ENCODE measurements at places on chromosomes 7 and 10.

- no peak for DNase-seq
These were observed 18.2 kb upstream of the PRKAG2 start for GRCh38 chr7:151895008-151895630.

- DNase-seq = no peak
These were observed 131.5 kb downstream of the SPAG6 start for GRCh38 chr10:22476601-22477321.

DNA sequence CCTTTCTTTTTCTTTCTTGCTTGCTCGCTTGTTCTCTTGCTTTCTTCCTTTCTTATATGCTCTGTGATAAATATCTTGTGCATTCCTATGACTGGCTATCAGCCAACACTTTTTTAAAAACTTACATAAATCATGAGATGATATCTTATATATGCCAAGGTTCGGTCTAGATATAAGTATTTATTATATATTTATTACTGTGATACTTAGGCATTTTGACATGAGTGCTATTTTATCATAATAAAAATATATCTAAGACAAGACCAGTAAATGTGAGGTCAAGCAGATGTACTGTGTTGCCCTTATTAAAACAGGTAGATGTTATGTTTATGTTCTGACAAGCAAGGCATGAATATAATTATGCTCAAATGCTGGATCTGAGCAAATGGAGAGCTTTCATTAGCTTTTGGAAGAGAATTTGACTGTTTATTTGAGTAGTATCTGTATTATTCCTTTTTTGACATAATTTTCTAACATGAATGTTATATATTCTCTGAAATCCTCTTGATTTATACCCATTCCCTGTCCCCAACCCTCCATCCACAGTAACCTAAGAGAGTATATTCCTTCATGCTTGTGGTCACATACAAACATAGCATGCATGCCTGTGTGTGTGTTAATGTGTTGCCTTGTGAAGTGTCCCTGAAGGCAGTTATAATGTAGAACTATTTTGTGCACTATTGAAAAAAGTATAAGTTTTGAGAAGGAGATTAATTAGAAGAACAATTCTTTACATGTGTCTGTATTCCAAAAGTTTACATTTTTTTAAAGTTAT, 158.0 kb downstream of the HDAC9 start:
- DNase-seq = no peak

GRCh38 chr10:130456616-130457015, 320.4 kb downstream of the GLRX3 start:
- no peak for DNase-seq

GRCh38 chr7:105680505-105681187, 99.4 kb upstream of the EFCAB10 start:
- no peak for DNase-seq

GRCh38 chr7:29843093-29843492, 36.8 kb downstream of the WIPF3 start:
- DNase-seq = no peak

DNA sequence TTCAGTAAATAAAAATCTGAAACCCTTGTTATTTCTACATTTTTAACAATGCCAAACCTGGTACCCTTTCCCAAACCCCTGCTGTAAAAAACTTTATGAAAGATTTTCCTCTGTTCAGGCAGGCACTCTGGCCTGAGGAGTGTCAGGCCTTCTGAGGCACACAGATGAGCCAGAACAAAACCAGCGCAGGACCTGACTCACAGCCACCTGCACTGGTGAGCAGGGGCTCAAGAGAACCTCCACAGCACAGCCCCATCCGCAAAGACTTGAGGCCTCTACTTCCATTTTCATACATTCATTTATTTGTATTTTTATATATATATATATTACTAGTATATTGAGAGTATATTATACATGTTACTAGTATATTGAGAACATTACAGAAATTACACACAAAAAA, 49.4 kb downstream of the COBL start:
- no peak for DNase-seq

- no peak for DNase-seq
These were observed 479.3 kb downstream of the DNAJB6 start for GRCh38 chr7:157816086-157816485.

- no peak for DNase-seq
These were observed 842 bp downstream of the NMT2 start for GRCh38 chr10:15167411-15168290.

DNA sequence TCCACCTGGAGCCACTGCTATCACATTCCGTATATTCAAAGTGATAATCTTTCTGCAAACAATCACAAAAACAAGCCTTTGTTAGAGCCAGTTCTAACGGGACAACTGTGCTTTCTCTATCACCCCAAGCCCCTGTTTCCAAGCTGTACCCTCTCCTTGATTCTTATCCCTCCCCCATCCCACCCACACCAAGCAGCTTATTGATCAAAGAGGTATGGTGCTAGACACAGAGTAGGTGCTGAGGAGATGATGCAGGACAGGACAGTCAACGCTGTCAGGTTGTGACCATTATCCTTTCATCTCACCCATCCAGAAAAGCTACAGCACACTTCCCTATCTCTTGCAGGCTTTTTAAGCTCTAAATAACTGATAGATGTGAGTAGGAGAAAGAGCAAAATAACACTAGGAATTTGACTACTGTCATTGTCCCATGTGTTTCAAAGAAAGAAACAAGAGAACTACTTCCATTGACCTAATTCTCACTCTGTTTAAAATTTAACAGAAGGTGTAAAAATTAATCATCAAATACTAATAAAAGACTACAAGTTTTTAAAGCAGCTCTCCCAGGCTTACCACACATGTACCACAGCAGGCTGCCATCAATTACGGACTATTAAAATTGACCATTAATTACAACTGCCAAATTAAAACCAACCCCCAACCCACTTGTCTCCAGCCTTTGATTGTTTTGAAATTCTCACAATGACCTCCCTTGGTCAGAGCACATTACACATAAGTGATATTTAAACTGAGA, 94.3 kb downstream of the ELAPOR2 start:
- DNase-seq = no peak

DNA sequence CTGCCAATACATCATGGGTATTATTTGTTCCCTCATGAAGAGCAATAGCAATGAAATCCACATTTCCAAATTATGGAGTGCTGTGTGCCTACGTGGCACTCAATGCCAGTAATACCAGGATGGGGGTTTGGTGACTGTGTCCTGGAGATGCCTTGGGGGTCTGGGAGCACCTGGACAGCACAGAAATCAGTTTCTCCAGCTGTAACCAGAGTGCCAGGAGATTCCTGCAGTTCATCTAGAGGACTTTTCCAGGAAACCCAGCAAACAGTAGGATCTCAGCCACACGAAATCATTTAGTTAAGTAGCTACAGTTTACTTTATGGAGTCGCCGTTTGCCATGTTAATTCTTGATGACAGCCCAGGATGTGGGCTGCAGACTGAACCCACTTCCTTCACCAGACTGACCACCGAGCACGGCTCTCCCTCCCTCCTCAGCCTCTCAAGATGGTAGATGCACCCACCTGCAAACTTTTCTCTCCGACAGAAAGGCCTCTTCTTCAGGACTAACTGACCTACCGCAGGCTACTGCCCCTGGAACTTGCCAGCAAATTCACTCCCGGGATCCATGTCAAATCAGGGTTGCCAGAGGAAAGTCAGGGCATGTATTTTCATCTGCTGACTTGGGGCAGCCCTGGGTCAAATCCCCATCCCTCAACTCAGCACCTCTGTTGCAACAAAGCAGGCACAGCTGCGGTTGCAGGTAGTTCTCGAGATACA, 30.3 kb downstream of the MKI67 start:
- DNase-seq = no peak

DNA sequence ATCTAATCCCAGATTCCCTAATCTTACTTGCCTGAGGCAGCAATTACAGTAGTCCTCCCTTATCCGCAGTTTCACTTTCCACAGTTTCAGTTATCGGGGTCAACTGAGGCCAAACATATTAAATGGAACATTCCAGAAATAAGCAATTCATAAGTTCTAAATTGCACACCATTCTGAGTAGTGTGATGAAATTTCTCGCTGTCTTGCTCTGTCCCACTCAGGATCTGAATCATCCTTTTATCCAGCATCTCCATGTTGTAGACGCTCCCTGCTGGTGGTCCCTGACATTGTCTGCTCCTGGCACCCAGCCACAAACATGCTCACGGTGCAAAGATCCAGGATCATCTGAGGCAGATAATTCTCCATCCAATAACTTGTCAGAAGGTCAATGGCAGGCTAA, 128.7 kb upstream of the CXCL12 start:
- DNase-seq = no peak

GRCh38 chr7:79055722-79056415, 397.6 kb downstream of the MAGI2 start:
- DNase-seq = no peak

DNA sequence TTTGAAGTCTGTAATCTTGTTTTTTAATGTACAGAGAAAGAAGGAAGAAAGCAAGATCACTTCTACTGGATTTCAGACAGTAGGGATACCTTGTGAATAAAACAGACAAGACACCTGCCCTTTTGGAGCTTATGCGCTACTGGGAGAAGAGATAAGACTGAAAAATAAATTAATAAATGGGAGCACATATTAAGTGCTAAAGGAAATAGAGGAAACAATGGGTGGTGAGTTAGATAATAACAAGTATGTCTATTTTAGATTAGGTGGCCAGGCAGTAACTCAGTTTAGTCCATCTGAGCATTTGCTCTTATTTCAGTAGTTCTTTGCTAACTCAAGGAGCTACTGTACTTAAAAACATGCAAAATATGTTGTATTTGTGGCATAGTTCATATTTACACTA, 15.9 kb downstream of the MIOS start:
- DNase-seq = no peak

DNA sequence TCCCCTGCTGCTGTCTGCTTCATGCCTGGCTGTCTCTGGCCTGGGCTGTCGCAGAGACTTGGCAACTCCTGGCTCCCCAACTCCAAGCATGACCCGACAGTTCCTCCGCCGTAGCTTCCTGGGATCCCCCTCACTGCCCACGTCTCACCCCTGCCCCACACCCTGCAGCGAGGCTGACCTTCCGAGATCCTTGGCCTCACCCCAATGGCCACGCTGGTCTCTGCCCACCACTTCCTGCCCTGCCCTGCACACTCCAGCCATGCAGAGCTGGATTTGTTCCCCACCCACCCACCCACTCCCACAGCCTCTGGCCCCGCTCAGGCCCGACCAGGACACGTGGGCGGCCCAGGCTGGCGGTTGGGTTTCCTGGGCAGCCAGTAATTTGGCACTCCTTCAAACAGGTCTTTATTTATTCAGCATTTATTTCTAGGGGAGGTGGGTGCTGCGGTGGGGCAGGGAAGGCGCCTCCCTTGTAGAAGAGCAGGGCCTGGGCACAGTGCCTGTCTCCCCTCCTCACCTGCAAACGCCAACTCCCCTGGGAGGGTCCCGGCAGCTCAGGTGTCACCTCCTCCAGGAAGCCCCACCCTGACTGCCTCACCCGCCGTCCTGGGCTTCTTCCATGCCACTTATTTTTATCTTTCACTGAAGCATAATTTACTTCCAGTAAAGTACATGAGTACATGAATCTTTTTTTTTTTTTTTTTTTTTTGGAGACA, 25.5 kb downstream of the GTF2IRD1 start:
- no peak for DNase-seq

- no peak for DNase-seq
These were observed 120.7 kb upstream of the CARD11 start for GRCh38 chr7:3164380-3164792.

DNA sequence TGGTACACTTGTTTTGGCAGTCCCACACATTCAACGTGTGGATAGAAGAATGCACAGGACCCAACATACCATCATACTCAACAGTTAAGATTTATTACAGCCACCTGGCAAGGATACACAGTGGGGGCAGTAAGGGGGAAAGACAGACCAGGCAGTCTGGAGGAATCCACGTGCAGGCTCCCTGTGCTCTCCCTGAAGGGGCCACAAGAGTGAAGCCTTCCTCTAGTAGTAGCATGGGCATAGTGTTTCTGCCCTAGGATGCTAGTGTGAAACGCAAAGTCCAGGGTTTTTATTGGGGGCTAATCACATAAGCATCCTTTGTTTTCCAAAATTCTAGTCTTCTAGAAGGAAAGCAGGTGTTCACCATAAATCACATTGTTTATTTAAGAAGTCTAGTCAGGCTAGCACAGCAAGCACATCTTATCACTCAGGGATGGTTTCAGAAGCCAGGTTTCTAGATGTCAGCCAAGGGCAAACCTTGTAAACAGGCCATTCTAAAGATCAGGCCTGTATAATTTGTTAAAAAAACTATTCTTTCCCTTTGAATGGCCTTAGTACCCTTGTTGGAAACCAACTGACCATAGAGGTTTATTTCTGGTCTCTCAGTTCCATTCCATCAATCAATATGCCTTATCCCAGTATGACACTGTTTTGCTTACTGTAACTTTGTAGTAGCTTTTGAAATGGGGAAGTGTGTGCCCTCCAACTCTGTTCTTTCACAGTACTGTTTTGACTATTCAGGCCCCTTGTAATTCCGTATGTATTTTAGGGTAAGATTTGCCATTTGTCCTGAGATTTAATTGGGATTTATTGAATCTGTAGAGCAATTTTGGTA, 12.4 kb upstream of the TFAM start:
- DNase-seq = no peak

DNA sequence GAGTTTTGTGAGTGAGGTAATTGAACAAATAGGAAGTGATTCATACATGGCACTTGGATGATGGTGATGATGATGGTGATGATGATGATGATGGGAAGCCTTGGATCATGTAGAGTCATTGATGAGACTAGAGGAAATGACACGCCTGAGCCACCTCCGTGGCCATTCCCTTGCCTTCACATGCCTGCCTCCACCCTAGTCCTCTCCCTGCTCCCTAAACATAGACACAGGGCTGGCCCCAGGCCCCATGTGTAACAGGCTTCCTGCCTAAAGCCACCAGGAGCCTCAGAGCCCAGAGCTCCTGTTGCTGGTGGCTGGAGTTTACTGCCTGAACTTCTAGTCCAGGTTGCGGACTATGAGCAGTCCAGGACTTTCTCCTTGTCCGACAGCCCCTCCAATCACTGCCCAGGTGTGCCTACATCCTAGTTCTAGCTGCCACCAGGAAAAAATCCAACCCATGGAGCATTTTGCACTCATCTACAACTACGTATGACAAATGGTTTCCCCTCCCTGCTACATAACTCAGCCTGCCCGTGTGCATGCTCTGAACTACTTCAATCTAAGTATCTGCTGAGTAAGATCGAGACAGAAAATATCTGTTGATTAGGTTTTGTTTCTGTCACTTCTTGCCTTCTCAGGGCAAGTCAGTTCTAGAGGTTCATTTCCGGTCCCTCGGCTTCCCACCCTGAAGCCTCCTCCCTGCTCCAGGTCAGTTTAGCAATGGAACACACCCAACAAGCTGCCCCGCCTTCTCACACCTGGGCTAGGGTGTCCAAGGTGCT, 35.5 kb upstream of the KDM7A start:
- DNase-seq = no peak

DNA sequence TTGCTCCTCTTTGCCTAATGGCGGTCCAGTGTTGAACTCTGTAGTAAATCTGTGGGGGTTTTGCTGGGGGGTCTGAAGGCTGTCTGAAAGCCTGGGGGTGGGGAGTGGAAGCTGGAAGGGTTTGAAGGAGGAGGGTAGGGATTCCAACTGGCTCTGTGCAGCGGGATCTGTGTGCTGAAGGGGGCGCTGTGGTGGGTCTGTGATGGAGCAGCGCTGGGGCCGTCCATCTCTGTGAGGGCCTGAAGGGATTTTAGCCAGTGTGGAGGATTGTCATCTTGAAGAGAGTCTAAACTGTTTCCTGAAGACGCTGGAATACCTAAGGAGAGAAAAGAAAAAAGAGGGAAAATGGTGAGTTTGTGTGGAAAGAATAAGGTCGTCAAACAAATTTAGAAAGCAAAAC, 129.2 kb downstream of the STRA8 start:
- DNase-seq = no peak

- DNase-seq = no peak
These were observed 137.0 kb downstream of the SND1 start for GRCh38 chr7:127789031-127789430.

GRCh38 chr10:33566001-33566400, 231.5 kb upstream of the NRP1 start:
- DNase-seq = no peak

Measured in activated naive CD4-positive, alpha-beta T cell (primary cell).